ENCODE measurements at places on chromosomes 3 and 15.

DNA sequence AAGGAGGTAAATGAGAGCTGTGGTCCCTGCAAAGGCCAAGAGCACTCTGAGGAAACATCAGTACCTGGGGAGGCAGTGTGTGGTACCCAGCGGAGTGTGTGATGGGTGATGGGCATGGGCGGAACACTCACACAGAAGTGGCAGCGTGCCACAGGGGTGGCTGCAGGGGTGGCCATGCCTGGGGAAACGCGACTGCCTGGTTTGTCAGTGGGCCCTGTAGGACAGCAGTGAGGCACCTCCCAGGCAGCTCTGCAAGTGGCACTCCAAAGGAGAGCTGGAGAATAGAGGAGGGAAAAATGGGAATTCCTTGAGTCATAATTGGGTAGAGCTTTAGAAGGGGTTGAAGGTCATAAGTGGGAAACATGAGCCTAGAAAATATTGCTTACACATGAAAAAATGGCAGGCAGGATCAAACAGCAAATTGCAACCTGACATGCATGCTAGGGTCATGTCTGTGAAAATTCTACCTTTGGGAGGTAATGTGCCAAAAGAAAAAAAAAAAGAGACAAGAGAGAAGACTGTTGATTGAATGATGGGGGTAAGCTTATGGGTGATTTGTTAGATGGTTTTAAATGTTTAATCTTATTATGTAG lies 138.4 kb downstream of the RPLP1 start:
- DNase-seq: no peak

- no peak for DNase-seq
Measured at GRCh38 chr3:108070356-108070755, 20.5 kb downstream of the CD47 start.

DNA sequence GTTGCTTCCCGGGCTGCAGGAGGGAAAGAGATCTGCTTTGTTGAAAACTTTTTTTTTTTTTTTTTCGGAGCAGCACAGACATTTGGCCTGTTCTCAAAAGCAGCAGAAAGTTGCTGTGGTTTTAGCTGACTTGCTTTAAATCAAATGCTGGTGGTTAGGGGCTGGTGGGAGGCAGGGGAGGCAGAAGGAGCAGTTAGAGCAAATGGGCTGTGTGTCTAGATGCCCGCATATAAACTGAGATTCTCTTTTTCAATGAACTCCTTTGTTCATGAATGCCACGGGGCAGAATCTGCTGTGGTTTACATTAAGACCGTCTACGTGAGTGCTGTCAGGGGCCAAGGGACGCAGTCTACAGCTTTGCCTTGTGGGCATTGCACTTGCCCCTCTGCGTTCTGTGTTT lies 95.9 kb downstream of the FLNB start:
- no peak for DNase-seq

DNA sequence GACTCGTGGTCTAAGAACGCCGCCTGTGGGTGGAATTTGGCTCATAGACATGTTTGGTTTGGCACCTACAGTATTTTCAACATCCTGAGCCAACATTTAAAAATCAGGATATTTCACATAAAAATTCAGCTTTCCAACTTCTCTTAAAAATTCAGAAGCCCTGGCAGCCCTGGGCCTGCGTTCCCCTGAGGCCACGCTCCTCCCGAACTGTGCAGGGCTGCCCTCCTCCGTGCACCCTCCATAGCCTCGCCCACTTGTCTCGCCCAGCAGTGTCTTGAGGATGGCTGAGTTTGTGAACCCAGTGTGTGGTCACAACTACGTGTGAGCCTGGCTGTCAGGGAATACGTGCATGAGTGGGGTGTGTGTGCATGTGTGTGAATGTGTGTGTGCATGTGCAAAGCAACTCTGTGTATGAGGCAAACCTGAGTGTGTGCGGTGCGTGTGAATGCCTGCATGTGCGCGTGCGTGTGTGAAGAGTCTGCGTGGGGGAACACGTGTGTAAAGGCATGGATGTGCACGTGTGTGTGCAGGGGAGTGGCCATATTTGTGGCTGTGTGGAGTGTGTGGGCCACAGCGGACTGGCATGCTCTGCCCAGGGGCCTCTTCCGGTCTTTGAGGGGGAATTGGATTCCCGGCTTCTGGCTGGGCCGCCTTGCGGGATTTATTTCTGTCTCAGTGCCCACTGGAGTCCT lies 30.9 kb downstream of the PTH1R start:
- no peak for DNase-seq

DNA sequence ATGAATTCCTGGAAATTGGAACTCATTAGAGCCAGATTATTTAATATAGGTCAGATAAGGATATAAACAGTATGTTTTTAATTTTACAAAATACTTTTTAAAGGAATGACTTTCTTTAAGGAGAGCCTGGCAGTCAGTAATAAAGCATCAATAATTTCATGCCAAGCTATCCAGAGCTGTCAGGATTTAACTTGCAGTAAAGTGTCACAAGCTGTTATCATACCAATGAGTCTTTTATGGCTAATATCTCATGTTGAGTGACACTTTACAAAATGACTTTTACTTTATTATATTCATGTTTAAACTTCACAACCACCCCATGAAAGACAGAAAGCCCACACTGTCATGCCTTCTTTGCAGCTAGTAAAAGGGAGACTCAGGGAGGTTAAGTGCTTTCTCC lies 72.9 kb upstream of the C3orf49 start:
- DNase-seq: no peak

DNA sequence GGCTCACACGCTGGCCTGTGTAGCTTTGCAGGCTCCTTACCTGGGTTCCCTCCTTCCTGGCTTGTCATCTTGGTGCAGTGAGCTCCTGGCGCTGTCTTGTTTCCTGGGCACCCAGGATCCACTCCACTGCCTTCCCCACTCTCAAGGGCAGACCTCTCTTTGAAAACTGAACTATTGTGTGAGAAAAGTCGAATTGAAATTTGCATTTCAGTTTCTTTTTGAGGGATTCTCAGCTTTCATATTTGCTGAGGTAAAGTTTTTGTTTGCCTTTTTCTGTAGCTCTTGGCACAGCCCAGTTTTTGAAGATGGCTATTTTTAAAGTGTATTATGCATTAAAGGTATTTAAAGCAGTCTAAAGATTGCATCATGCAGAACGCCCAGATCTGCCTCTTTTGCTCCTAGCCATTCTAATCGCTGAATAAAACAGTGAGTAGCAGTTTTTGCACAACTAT lies 70.1 kb downstream of the CCK start:
- no peak for DNase-seq

GRCh38 chr3:10518506-10519150 lies 13.2 kb upstream of the ATP2B2 start:
- no peak for DNase-seq

DNA sequence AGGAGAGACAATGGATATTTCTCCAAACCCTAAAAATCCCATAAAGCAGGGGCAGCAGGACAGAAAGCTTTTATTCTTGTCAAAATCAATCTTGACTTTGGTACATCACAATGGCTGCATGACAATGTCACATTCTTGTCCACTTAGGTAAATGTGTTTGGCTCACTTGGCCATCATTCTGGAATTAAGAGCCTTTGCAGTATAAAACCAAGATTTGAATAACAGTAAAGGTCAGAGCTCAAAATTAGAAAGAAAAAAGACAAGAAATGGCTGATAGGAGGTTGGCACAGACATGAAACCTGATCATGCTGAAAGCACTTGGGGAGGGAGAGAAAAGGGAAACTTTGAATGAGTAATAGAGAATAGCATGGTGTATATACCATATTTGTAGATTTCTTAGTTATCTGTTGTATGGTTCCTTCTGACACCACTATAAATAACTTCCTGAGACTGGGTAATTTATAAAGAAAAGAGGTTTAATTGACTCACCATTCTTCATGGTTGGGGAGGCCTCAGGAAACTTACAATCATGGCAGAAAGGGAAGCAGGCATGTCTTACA lies 158.5 kb upstream of the SGO1 start:
- no peak for DNase-seq

DNA sequence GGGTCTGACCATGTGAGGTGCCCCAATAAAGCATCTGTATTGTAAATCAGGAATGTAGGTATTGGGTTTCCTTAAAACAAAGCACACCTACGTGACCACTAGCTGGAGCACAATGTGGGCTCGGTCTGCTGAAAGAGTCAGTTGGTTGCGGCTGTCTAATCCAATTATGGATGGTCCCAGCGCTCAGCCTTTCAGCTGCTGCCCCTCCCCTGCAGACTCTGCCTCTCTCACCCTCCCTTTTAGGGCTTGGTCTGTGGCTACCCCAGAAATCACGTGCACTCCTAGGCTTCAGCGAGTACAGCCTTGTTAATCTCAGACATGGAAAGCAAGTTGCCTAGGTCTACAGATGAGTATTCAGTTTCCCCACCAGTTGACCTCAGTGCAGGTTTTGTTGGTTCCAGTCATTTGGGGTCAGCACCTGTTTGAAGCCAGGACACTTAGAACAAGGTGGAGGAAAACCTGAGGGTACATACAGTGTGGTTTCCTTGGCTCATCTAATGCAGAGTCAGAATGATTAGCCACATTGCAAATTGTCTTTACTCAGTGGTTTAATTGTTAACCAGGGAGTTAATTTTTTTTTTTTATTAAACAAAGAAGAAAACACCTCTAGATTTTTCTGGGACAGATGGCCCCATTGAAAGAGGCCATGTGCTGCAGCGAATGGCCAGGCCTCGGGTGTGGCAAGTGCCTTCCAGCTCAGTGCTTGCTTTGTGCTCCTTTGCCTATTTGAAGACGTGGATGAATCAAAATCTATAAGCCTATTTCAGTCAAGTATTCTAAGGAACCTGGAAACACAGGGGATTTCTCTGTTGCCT lies 137.7 kb downstream of the IGF1R start:
- no peak for DNase-seq
